ENCODE measurements at places on chromosomes 4 and X.

- no peak for DNase-seq
Measured at GRCh38 chrX:97294041-97294440, 410.3 kb downstream of the RPA4 start.

DNA sequence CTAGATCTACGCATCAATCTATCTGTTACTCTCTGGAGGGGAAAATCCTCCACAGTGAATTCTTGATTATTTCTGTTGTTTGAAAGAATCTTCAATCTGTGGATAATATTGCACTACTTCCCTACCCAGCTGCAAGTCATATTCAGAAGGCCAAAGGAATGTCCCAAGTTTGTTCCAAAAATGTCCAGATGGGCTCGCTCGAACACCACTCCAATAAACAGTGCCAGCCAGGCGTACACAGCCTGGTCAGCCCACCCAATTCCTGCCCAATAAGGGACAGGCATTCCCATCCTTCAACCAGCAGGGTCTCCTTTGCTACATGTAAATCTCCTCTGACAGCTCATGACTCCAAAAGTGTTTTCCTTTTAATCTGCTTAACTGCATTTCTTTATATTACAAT is 80.7 kb upstream of the GPM6B start:
- no peak for DNase-seq

GRCh38 chr4:135277068-135277979 is 1075.7 kb upstream of the PABPC4L start:
- no peak for DNase-seq

DNA sequence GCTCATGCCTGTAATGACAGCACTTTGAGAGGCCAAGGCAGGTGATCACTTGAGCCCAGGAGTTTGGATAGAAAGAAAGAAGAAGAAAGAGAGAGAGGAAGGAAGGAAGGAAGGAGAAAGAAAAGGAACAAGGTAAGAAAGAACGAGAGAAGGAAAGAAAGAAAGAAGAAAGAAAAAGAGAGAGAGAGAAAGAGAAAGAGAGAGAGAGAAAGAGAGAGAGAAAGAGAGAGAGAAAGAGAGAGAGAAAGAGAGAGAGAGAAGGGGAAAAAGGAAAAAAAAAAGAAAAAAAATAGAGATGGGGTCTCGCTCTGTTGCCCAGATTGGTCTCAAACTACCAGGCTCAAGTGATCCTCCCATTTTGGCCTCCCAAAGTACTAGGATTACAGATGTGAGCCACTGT is 22.5 kb downstream of the ING2 start:
- DNase-seq = no peak
